ENCODE measurements at places on chromosomes 11 and 22.

GRCh38 chr11:134349109-134349801 lies 17.5 kb downstream of the GLB1L2 start:
- H3K36me3 ChIP-seq = no peaks in the 10 kb centered on the region
- H3K4me1 ChIP-seq = no peaks in the 10 kb centered on the region
- H3K27ac ChIP-seq = no peak overlapping the region
- DNase-seq = no peak
- H3K27me3 ChIP-seq = no peaks in the 10 kb centered on the region
- H3K4me3 ChIP-seq = no peak overlapping the region

DNA sequence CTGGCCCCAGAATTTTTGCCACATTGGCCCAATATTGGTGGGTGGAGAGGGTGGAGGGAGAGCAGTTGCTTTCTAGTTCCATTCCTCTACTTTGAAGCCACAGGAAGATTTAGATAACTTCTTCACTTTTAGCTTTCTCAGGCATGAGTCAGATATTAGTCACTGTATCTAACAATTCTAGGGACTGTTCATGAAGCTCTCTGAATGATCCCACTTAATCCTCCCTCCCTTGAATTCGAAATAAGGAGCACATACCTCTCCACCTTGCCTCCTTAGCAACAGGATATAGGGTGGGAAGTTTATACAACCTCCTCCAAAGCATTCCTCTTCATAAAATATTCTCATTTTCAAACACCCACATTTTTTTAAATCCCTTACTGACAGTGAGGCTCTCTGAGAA lies 13.5 kb downstream of the FSHB start:
- H3K4me1 ChIP-seq = no peaks in the 10 kb centered on the region
- H3K4me3 ChIP-seq = no peak overlapping the region
- no peaks in the 10 kb centered on the region for H3K27me3 ChIP-seq
- H3K27ac ChIP-seq = no peak overlapping the region

GRCh38 chr11:119693253-119693815 lies 35.7 kb downstream of the NECTIN1 start:
- H3K4me3 ChIP-seq = no peak overlapping the region
- H3K4me1 ChIP-seq = peaks cover 7% of the 10 kb centered on the region
- H3K27ac ChIP-seq = no peak overlapping the region
- H3K36me3 ChIP-seq = no peaks in the 10 kb centered on the region
- no peaks in the 10 kb centered on the region for H3K27me3 ChIP-seq
- no peak for DNase-seq

DNA sequence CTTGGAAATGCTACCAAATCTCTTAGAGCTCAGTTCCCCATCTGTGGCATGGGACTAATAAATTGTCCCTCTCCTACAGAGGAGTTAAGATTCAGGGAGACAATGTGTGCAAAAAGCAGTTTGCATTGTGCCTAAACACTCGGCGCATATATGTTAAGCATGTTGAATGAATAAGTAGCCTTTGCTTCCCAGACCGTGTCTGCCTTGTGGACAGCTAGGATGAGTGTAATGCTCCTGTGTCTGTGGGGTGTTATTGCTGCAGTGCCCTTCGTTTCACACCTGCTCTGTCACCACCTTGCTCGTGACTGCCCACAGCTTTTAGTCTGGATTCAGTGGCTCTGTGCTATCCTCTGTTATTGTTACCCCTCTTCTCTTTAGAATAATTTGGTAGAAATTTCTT lies 14.1 kb downstream of the ENDOD1 start:
- no peak overlapping the region for H3K4me3 ChIP-seq
- no peaks in the 10 kb centered on the region for H3K27me3 ChIP-seq
- no peaks in the 10 kb centered on the region for H3K36me3 ChIP-seq
- H3K27ac ChIP-seq = no peak overlapping the region

GRCh38 chr11:28464252-28464867 lies 356.2 kb downstream of the METTL15 start:
- no peak overlapping the region for H3K4me3 ChIP-seq
- H3K36me3 ChIP-seq = no peaks in the 10 kb centered on the region
- H3K27ac ChIP-seq = no peak overlapping the region
- H3K4me1 ChIP-seq = no peaks in the 10 kb centered on the region
- H3K27me3 ChIP-seq = no peaks in the 10 kb centered on the region
- no peak for DNase-seq

All from pancreas (tissue), 10 donors.